ENCODE measurements at places on chromosomes 1 and 21.

- DNase-seq: peak; percentile 2
These were observed 91.0 kb upstream of the KCNA3 start for GRCh38 chr1:110765640-110766335.

- no peak for DNase-seq
These were observed 64.3 kb downstream of the OPTC start for GRCh38 chr1:203558064-203558760.

DNA sequence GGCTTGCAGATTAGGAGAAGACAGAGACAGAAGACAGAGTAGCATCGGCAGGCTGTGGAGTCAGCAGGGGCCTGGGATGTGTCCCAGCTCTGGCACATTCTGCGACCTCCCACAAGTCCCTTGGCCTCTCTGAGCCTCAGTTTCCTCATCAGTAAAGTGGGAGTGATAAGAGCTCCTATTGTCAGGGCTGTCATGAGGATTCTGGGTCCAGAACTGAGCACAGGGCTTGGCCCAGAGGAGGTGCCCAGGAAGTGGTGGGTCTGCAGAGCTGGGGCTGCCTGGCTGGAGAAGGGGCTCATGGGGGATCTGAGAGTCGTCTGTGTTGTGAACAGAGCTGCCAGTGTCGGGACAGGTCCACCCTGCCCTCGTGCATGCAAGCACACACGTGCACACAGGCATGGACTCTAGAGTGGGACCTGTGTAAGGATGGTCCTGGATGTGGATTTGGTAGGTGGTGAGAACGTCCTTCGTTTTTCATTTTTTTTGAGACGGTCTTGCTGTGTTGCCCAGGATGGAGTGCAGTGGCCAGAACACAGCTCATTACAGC, 262.9 kb downstream of the PTPRU start:
- DNase-seq: no peak

DNA sequence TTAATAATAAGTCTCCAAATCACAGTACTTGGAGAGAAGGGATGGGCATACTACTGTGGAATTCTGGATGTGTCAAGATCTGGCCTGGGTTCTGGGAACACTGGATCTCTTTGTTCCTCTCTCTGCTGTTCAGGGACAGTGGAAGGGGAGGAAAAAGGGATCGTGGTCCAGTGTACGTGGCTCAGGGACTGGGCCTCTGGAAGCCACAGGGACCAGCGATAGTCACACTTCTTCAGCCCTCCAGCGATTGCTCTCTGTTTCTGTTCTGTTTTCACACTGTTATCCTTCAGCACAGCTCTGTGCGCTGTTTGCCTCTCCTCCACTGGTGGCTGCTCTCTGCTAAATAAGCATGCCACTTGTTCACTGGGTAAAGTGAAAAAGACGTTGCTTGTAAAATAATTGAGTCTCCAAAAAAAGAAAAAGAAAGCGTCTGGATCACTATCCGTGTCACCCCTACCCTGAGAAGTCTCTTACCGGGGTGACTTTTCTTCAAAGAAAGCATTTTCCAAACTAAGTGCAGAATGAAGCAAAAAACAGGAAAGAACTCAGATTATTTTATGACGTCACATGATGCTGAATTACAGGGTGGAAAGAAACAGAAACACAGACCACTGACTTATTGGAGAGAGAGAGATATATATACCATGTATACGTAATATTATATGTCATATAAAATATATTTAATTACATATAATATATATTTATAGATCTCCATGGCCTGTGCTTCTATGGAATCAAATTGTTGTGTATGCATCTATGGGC, 279.4 kb downstream of the RGS7 start:
- DNase-seq: no peak

DNA sequence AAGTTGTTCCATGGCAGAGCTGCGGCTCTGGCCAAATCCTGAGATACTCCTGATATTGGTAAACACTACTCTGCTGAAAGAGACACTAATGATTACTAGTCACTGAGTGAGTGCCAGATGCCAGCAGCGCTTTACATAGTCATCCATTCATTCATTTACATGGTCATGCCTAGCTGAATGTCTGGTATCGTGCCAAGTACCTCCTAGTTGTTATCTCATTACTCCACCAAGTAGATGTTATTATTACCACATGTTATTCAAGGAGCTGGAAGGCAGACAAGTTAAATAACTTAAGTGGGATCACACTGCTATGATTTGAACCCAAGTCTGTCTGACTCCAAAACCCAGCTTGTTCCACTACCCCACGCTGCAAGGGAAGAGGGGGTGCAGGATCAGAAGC, 4.7 kb downstream of the OLFML2B start:
- peak; percentile 51 for DNase-seq

DNA sequence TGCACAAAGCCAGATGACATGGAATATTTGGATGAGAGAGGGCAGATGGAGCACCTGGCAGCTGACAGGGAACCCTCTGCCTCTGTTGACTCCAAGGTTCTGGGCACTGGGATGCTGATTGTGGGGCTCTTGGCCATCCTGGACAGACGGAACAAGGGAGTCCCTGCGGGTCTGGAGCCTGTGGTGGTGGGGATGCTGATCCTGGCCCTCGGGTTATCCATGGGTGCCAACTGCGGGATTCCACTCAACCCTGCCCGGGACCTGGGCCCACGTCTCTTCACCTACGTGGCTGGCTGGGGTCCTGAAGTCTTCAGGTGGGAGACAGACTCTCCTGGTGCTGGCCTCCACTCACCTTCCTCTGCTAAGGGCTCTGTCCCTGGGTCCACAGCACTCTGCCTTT, 1.8 kb upstream of the ATP8B2 start:
- DNase-seq: no peak

DNA sequence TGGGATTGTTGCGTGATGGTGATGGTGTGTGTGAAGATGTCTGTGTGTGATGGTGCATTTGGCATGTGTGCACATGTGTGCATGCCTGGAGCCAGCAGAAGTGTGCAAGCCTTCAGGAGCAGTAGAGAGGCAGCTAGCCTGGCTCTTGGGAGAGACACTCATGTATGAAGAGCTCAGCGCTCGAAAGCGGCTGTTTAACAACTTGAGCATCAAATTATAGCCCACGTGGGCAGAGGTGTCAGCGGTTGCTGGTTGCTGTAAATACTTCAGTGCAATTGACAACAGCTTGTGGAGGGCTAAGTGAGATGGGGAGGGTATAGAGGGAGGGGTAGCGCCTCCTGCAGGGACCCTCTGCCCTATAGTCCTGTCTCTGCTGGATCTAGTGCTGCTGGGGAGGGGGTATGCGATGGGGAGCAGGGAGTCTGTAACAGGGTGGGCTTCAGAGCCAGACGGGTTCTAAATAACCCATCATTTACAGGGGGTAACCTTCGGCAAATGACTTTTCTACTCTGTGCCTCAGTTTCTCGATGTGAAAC, 21.5 kb downstream of the FOXD2 start:
- DNase-seq: no peak

DNA sequence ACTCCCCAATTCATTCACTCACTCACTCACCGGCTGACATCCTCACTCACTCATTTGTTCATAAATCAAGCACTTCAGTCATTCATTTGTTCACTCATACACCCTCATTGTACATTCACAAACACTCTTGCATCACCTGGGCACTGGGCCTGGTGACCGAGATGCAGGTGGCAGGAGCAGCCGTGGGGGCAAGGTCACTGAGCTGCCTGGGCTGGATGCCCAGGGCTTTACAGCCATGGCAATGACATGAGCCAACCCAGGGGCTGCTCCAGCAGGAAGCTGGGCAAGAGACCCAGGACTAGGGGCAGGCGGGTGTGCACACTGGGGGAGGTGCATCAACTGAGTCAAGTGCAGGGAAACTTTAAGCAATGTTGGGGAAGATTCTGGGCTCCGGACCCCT, 113.6 kb upstream of the IGSF21 start:
- DNase-seq: no peak

DNA sequence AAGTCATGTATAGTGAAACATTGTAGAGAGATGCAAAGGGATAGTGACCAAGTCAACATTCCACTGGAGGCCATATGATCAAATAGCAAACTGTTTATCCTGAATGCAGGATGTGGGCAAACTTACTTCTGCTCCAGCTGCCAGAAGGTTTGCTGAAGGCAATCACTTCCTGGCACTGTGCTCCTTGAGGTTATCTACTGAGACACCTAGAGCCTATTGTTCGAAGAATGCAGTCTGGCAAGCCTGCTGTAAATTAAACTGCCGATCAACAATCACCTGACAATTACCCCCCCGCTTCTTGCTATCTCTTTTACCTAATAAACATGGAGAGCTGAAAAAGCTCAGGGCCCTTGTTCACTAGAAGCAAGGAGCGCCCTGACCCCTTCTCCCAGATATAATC, 139.4 kb upstream of the B3GALT2 start:
- no peak for DNase-seq

DNA sequence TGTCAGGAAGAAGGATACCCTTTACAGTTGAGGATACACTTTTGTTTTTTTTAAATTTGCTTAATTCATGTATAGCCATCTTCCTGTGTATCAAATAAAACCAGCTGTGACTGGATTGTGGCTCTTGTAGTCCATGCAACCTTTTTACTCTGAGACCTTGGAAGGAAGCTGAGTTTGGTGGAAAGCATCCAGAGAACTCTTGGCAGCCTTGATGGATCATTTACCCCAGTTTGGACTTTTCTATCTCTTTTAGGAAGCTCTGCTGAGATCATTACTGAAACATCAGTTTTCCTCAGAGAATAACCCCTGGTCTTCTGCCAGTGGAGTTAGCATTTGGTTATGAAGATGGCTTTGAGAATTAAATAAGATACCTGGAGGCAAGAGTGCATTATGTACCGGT, 21.2 kb upstream of the APOBEC4 start:
- DNase-seq: no peak

DNA sequence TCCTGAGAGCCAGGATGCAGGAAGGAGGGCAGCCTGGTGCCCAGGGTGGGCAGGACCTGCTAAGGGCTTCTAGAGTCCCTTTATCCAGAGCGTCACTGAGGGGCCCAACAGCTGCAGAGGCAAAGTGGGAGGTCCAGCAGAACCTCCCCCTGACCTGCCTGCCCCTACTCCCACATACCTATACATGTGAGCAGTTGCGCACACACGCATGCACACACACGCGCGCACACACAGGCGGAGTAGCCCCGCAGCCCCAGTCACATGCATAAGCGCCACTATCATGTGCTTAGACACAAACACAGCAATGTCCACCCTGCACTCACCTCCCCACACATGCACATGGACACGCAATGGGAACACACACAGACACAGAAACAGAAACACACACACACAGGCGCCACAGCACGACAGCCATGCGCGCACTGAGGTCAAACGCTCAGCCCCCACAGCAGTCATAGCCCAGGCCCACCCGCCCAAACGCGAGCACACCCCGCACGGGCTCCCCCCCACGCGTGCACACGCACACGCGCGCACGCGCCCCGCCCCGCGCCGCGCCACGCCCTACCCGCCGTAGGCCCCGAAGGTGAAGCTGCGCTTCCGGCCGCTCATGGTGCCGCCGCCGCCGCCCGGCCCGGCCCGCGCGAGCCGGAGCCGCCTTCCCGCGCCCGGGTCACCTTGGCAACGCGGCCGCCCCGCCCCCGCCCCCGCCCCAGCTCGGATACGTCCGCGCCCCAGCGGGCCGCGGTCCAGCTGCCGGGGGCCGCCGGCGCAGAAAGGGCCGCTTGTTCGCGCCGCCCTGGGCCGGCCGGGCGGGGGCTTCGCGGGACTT, 17.7 kb downstream of the RAP1GAP start:
- no peak for DNase-seq

- no peak for DNase-seq
These were observed 239.9 kb downstream of the TNR start for GRCh38 chr1:175503538-175503937.

DNA sequence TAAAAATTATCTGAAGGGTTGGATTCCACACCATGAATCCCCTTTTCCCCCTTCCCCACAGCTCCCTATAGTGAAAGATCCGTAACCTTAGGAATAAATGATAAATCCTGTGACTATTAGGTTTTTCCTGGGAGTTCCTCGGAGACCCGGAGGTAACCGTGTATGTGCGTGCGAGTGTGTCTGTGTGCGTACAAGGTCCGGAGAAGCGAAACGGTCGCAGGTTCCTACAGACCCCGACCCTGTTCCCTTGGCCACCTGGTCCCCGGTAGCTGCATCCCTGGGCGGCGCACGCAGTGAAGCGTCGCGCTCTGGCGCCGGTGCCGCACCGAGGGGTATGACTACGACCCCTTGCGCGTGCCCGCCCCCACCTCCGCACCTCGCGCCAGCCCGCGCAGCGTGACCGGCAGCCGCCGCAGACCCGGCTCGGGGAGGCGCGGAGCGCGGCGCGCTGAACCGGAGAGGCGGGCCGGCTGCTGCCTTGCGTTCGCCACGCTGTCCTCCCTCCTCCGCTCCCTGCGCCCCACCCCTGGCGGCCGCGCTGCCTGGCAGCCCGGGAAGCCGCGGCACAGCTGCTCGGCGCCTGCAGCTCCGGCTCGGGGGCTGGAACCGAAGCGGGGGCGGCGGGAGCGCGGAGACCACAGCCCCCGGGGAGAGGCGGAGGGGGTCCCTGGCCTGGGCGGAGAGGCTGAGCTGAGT, at the start of gene AK5:
Gene AK5, plus strand, starts transcription at position 529 of the 696 bp plus-strand sequence. CDS start 295 bp downstream, outside the sequence.
- DNase-seq: no peak

DNA sequence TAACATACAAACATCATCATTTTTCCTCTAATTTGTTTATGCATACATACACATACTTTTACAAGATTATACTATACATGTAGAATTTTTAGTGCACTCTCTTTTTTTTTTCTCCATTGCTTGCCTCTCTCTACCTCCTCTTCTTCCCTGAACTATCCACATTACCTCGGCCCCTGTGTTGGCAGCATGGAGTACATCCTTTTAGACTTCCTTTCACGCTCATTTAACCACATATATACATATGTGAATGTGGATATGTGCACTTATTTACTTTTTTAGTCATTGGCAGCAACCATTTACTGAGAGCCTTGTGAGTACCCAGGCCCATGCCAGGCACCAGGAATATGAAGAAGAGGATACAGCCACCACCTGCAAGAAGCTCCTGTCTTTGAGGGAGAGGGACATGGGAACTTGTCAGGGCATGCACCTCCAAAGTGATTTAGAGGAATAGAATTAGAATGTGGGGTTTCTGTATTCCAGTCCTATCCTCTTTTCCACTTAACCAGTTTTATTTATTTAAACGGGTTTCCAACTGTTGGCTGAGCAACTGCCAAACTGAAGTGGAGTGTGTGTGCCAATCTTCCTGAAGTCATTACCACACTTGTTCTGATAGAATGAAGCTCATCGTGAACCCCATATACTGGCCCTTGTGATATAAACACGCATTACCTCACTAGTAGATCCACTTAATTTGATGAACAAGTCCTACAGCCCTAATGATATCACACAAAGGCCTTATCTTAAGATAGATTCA, 212.6 kb downstream of the TNR start:
- no peak for DNase-seq

Data from SHP77 (cell line).